ENCODE measurements at places on chromosomes 4 and X.

DNA sequence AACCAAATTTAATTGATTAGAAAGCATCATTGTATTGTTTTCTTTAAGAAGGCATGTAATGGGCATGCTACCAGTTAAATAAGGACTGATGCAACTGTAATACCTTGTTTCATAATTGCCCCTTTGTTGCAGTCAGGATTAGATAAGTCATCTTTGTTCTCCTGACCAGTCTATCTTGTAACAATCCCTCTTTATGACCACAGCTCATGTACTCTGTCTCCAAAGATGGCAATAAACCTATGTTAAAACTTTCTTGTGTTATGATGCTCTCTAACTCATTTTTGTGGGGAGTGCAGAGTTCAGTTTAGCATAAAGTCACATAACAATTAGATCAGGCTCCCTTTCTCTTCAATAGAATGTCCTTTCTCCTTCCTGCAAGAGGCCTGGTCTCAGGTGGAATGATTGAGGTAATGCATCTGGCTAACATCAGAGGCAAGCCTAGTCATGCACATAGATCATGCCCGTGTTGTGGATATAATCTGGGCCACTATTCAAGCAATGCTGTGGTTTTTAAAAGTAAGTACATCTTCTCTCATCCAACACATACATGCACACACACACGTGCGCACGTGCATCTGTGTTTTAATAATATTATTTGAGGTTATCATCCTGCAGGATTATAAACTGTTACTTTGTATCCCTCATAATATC lies 45.6 kb downstream of the TMEM154 start:
- no peak for DNase-seq

DNA sequence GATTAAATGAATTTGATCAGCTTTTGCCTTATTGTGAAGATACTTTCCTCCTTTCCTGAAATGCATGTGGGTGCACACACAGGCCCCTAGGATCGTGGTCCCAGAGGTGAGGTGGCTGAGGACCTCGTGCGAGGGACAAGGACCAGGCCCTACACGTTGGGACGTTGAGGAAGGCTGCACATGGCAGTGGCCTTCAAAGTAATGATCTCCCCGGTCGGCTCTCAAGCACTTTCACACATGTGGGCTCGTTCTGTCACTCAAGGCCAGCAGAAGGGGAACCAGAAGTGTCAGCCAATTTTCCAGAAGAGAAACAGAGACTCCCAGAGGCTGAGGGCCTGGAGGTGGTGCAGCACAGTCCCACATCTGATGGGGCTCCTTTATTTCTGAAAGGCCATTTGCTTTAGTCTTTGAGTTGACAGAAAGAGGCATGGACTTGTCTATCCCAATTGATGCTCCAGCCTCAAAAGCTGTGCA lies 196.8 kb downstream of the AFAP1 start:
- no peak for DNase-seq

DNA sequence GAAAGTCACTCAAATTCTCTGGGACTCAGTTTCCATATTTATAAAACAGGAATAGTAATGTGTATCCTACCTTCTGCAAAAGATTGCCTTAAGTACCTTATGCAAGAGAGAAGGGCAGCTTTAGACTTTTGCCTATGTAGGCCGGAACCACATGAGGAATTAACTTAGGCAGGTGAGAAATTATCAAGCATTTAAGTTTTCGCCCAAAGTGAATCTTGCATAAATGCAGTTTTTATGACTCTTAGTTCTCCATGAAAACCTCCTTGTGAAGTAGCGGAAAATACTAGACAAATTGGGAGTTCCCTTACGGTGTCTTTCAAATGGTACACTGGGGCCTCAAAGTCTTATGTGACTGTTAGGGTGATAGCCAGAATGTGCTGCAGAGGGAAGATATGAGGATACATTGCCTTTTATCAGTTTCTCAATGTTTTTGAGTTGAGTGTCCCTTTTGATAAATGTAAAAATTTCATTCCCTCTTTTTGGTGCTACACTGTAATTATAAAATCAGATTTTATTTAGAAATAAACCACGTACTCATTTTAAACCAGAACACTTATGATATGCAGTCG lies 2.6 kb downstream of the SH2D1A start:
- DNase-seq, result no peak

DNA sequence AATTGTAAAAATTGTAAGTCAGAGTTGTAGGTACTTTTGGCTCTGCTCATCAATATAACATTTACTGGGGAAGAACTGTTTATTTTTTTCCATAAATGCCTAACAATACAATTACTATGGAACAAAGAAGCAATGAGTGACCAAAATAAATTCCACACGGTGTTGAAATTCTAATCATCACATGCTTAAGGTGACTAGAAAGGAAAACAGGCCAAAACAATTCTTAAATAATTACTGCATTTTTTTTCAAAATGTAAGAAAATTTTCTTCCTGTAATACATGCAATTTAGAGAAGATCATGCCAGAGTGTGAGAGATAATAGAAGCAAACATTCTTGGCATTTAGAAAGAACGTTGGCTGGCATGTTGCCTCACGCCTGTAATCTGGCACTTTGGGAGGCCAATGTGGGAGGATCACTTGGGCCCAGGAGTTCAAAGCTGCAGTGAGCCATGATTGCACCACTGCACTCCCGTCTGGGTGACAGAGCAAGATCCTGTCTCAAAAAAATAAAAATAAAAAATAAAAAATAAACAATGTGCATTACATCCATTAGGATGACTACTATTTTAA lies 22.5 kb downstream of the C4orf46 start:
- no peak for DNase-seq

DNA sequence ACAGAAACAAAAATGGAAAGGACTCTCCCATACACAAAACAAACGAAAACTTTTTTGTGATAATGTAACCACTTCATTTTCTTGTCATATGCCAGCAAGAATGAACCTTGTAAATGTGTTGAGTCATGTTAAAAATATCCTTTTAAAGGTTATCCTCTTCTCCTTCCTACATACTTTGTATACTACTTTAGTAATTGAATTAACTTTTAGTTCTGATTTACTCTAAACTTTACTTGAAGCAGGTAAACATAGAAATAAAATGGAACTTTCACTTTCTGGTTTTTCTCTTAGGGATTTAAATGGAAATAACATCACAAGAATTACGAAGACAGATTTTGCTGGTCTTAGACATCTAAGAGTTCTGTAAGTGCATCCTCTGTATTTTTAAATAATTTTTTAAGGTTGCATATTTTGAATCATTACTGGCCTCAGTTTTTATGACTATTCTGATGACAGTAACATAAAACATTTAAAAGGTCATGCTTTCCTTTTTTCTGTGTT lies 4.7 kb downstream of the SLIT2 start:
- no peak for DNase-seq

DNA sequence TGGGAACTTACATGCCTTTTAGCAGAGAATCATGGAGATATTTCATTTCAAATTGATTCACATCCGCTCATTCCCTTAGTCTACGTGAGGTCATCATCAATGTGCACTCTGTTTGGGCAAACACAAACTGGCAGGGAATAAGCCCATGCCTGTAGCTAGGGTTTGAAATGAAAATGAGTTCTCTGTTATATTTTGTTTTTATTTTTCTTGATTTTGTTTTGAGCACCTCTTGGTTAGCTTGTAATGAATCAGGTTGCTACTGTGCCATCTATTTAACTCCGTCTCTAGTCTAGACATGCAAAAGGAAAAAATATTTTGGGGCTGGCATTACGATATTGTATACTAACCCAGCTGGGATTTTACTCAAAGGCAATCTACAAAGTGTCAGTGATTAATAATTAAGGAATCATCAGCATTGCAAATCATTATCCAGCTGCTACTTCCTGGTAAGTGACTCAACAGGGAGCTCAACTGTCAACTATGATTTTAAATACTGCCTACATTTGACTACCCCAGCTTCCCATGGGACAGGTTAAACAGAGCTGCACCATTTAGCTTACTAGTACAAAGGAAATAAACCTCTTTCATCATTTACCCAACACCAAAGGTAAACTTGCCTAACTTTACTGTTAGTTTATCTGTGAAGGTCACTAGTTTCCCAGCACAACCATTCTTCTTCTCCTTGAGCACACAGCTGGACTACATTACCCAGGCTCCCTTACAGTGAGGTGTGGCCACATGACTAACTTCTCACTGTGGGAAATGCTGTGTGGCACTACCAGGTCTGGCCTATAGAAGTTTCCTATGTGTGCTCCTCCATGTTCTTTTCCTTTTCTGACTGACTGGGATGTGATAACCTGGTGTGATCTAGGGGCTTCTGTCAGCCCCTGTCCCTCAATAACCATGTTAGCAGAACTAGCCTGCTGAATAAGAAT lies 21.2 kb upstream of the TRPC5OS start:
- DNase-seq, result no peak

- DNase-seq, result no peak
These were observed 42.4 kb upstream of the SFRP2 start for GRCh38 chr4:153831245-153831644.

DNA sequence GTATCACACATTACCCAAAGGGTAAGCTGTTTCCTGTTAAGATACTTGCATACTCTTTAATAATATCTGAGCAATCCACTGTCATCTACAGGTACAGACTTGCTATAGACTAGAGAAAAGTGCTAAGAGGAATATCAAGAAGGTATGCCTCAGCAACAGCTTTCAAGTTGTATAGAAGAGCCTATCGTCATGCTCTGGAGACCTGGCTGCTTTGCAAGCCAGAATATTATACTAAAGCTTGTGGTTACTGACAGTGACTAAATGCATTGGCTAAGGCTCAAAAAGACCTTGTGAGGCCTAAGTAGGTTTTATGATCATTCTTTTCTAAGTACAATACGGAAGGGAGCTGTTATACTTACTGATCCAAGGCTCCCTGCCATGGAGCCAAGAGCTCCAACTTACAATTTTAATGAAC lies 11.3 kb downstream of the LAMP2 start:
- DNase-seq, result no peak

DNA sequence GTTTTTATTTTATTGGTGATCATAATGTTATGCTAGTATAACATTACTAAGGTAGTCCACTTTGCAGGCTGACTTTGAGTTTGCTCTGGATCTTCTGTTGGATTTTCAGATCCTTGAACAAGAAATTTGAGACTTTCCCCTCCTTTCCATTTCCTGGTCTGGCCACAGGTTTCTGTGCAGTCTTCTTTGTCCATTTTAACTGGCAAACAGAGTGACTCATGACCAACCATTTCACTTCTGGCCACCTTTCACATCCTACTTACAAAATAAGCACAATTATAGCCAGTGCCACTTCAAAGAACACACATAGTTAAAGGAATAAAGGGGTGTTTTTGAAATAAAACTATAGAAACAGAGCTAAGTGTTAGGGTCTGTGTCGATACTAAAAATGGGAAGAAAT lies 8.4 kb downstream of the ANK2 start:
- no peak for DNase-seq

GRCh38 chrX:78387364-78387763 lies 60.0 kb upstream of the CYSLTR1 start:
- no peak for DNase-seq

GRCh38 chr4:79757600-79757999 lies 315.4 kb downstream of the ANTXR2 start:
- no peak for DNase-seq

DNA sequence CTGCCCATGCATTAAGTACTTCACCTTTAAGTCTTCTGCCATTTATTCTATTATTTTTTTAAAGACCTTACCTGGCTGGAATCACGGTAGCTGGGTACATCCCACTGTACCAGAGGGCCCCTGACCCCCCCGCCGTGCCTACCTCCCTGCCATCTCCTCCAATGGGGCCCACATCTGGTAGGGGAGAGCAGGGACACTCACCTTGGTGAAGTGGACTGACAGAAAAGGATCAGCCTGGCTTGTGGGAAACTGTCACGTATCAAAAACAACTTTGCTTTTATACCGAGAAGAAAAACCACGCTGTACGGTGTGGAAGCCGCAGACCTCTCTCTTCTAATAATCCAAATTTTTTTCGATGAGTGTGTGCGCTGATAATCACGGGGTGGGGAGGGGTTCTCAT lies at the start of gene FOXP3:
Gene FOXP3 (minus strand): TSS at position 251 of the 400 bp plus-strand sequence. CDS start 6,205 bp downstream, outside the sequence.
- no peak for DNase-seq

GRCh38 chr4:24279469-24279868 lies 304.9 kb downstream of the DHX15 start:
- no peak for DNase-seq

DNA sequence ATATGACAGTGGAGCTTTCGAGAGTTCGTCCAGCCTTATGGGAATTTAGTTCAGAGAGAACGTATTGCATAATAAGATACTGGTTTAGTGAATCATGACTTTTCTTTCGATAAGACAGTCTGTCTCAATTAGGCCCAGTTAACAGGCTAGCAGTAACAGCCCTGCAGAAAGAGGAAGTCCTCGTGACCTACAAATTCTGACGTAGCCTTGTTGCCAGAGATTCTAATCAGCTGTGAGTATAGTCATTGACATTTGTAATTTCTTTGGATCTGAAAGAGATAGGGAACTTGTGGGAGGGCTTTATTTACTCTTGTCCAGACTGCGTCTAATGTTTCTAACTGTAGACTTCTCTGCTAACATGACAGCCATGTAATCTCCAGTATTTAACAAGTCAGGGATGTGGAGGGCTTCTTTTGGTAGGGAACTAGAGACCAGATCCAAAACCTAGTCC lies 15.8 kb downstream of the ART3 start:
- DNase-seq, result no peak

DNA sequence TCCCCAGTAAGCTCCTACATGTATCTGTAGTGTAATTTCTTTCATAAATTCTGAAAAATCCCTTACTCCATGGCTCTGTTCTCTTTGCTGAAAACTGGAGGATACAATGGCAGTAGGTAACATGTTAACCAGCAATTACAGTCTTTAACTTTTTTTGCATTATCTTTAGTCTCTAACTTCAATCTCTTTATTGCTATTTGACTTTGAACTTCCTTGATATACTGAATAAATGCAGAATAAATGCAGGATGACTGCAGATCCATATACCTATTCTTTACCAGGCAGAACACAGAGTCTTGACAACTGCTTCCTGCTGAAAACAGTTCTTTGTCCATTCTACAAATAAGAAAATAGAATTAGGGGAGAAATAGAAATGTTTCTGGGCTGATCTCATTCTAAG lies 101.3 kb downstream of the SLC7A11 start:
- DNase-seq, result no peak

DNA sequence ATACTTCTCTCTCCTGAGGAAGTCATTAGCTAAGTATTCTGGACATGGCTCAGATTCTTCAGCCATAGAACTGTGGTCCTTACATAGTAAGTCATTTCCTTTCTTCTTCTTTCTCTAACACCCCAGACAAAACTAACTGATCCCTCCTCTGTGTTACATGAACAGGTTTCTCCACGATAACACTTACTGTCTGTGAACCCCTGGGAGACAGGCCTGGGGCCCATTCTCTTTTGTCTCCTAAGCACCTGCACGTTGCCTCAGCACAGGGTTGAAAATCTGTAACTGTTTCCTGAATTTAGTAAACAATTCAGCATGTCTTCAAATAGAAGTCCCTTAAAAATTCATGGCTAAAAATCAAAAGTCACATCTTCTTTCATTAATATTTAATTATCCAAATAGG lies 24.7 kb downstream of the APBB2 start:
- no peak for DNase-seq

- no peak for DNase-seq
These were observed 202.2 kb upstream of the GPRIN3 start for GRCh38 chr4:89509708-89510281.
